Activated naive CD8-positive, alpha-beta T cell treated with anti-CD3 and anti-CD28 coated beads for 36 hours (primary cell): ENCODE measurements at places on chromosomes 2 and 18. TPM values are rescaled to one million over a fixed set of nuclear protein-coding genes. Genes with fewer than 3 reads are reported as not detected.

DNA sequence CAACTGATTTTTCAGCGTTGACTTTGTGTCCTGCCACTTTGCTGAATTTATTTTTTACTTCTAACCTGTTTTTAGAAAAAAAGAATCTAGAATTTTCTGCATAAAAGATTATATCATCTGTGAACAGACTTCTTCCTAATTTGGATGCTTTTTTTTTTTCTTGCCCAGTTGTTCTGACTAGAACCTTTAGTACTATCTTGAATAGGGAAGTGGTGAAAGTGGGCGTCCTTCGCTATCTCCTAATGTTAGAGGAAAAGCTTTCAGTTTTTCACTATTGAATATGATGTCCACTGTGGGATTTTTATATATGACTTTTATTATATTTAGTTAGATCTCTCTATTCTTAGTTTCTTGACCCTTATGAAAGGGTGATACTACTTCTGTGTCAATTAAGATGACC is 25.7 kb upstream of the KCNJ13 start:
- no peak for DNase-seq

DNA sequence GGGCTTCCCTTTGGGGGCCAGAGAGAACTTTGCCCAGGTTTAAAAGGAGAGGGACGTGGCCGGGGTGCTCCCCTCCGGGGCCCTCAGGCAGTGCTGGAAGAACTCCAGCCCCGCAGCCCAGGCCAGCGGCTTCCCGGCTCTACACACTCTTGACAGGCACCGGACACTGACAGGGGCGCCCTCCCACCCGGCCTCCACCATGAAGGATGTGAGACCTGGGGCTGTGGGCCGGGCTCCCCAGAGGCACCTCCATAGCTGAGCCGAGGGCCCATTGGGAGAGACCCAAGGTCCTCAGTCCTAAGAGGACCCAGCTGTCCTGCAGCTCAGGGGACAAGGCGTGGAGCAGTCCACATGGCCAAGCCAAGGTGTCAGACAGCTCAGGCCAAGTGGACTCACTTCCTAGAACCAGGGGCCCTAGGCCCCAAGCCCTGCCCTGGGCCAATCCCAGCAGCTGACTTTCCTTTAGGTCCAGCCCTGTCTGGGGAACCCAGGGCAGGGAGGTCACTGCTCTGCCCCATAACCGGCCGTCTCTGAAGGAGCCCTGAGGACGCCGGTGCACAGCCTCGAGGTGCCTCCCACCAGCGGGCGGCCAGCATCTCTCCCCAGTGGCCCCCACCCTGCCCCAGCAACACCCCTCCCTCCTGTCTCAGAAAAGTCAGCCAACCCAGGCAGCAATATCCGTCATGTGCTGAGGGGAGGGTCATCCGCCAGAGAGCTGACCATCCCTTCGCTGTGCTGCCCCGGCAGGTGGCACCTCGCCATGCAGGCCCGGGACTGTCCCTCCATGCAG is 51.8 kb downstream of the BIN1 start:
- DNase-seq: no peak

GRCh38 chr2:200472853-200473464 is 36.9 kb downstream of the KCTD18 start:
- no peak for DNase-seq

GRCh38 chr18:36420826-36421225 is 123.3 kb downstream of the FHOD3 start:
- no peak for DNase-seq

DNA sequence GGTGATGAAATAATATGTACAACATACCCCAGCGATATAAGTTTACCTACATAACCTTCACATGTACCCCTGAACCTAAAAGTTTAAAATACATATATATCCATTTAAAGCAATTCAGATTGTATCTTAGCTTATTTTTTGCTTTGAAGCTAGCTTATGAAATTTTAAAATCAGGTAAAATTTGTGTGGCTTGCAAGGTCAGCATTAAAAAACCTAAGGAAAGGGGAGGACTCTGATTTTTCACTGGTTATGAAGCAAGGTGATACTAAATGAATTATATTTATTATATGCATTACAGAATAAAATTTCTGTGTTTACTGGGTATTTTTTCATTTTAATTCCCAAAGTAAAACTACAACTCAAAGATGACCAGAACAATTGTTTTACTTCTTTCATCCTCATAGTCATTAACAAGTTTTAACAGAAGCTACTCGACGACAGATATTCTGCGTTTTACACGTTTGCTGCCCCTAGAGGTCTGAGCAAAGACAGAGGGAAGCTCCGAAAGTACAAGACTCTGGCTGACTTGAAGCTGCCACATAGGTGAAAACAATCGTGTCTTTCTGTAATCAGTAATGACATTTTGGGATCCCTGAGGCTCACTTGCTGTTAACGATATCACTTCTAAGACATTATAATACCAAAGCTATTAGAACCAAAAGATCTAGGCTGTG is 17.1 kb downstream of the PKP4 start:
- no peak for DNase-seq

DNA sequence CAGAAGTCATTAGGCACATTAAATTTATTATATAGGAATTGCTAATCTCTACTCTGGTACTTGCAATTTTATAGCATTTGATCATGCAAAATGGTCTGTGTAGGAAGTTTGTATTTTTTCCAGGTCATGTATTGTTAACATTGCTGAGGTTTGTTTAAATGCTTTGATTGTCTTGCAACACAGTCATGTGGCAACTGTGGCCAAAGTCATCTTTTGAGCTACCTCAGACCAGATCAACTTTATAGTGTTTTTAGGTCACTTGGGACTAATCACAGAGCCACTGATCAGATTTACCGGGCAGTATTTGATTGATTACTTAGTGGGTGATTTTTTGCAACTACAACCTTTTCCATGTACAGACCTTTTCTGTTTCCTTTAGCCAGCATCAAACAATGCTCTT is 3.7 kb downstream of the SERPINB5 start:
- no peak for DNase-seq

DNA sequence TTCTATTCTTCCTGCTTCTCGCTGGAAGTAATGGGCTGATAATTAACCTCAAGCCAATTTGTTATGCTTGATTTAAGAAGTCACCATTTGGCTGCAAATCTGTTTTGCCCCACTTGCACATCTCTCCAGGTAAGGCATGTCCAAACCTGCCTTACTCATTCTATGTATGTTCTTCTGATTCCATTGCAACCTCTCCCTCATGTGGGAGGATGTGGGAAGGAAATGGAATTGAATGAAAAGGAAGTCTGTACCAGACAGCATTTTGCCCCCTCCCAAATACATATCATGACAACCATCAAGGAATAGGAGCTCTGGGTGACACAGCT is 131.7 kb downstream of the NRP2 start:
- no peak for DNase-seq

DNA sequence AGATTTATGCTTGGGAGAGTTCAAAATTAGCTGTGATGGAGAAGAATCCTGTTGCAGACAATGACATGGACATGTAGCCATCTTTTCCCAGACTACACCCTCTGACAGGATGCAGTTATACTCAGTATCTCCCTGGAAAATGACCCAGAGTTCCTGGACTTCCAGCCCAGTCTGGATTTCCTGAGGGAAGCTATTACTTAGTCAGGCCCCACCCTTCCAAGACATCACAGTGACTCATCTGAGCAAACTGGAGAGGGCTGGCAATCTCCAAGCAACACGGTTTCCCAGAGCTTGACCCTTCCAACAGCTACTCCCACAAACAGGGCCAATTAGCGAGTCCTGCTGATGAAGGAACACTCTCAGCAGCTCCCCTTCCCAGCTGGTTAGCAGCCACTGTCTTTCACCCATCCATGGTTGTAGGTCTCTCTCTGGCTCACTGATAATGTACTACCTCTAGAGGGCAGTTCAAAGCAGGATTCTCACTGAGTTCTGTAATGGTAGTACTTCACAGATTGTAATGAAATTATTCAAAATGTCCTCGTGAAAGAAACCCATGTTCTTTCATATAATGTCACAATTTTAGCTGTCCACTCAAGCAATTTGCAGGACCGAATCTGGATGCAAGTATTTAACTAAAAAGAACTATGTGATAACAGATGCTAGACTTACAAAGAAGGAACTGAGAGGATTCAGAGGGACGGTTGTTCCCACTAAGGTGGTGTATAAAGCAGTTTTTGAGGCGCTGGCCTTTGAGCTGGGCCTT is 110.2 kb downstream of the MDH1 start:
- no peak for DNase-seq

GRCh38 chr2:156006721-156007618 is 325.6 kb downstream of the NR4A2 start:
- DNase-seq: no peak

GRCh38 chr2:201191132-201191875 is 8.4 kb downstream of the CASP10 start:
- DNase-seq: no peak

DNA sequence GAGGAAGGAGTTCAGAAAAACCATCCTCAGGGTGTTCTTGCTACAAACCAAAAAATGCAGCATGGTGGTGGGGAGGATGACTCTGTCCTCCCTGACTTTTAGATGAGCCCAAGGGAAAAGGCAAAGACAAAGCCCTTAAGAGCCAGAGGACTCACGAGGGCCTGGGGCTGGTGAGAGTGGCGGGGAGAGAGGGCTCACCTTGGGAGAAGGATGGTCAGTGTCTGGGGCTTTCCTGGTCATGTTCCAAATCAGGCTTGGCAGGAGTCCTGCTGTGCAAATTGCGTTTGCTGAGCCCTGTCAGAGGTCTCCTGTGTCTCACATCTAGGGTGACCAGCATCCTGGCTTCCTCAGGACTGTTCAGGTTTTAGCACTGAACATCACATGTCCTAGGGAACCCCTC is 4.7 kb downstream of the UGT1A1 start:
- DNase-seq: no peak

The IL1A gene
- total RNA-seq: 0.16 TPM

The SERPINB2 gene
- total RNA-seq: not detected
